ENCODE measurements at places on chromosomes 7 and 10.

- no peak for DNase-seq
These were observed 190.2 kb downstream of the RAMP3 start for GRCh38 chr7:45347804-45348203.

- DNase-seq, result no peak
These were observed 405.2 kb upstream of the AUTS2 start for GRCh38 chr7:69193061-69193460.

DNA sequence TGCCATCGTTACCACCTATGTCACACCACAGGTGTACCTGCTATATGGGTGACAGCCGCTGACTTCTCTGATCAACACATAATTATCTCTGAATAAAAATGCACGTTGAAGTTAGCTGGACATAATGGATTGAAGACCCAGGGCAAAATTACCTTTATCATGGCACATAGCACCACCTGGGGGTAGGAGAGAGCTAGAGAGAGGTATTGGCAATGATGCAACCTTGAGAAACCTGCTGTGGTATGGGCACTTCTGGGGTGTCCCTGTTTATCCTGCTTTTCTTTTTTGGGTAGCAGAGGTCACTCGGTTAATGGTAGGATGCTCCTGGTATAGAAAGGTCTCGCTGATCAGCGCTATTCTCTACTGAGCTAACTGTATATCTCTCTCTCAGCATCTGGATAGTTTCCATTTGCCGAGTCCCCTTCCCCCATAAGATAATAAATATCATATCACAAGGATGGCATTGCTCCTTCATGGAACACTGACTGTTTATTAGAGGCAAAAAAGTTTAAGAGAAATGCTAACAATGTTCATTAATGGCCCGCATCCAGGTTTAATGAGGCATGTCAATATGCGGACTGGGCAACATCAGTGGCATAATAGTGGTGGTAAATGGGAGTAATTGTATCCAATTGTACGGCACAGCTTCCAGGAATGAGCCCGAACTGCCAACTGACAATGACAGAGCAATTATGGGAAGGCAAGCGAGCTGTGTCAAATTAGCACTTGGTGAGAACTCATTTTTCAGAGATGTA lies 323.1 kb downstream of the TFEC start:
- no peak for DNase-seq

GRCh38 chr10:127973791-127974311 lies 66.9 kb downstream of the PTPRE start:
- DNase-seq, result no peak

DNA sequence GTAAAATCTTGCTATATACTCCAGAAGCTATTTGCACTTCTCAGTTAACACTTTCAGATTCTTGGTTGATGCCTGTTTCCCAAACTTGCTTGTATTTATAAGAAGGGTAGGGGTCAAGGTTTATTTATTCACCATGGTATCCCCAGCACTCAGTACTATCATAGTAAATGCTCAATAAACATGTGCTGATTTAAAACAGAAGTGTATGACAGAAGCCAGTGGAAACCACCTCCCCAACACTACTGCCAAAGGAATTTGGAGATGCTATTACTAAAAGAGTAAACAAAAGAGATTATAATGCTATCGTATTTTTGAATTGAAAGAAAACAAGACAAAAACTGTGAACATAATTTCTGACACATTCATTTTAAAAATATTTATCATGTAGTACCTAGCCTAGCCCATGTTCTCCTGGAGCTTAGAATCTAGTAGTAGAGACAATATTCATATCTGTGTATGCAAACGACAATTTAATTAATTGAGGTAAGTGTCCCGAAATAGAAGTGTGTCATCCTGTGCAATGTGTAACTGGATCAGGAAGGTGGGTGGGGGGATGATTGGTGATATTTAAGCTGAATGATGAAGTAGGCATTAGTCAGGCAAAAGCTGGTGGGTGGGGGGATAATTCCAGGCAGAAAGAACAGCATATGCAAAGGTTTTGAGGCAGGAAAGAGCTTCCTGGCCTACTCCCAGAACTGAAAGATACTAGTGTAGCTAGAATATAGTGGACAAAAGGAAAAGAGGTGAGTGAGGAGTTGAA lies 77.5 kb downstream of the HGF start:
- no peak for DNase-seq

DNA sequence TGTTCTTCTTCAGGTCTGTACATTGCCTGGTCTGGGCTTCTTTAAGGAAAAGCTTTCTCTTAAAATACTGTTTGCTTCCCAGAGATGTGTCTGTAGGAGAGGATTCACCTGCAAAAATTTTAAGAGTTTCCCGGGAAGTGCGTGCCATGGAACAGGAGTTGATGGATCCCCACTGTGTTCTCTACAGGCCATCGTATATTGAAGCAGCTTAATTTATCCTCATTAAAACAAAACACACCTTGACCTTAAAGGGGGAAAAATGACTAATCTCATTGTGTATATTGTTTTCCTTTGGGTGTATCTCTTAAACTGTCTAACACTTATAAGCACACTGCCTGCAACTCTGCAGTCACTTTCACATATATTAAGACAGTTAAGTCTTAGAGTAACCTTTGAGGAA lies 111.4 kb downstream of the ST7 start:
- no peak for DNase-seq

DNA sequence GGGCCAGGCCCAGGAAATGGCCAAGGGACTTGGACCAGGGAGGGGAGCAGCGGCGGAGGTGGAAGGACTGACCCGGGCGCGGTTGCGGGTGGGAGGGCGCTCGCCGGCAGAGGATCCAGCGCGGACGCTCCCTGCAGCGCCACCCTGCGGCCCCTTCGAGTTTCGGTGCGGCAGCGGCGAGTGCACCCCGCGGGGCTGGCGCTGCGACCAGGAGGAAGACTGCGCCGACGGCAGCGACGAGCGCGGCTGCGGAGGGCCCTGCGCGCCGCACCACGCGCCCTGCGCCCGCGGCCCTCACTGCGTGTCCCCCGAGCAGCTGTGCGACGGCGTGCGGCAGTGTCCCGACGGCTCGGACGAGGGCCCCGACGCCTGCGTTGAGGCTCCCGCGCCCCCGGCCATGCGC lies 16.8 kb upstream of the ZNF467 start:
- DNase-seq, result no peak
